Spleen (tissue), 13 donors: ENCODE measurements at places on chromosomes 1 and 21. TPM values are rescaled to one million over a fixed set of nuclear protein-coding genes. Genes with fewer than 3 reads are reported as not detected.

DNA sequence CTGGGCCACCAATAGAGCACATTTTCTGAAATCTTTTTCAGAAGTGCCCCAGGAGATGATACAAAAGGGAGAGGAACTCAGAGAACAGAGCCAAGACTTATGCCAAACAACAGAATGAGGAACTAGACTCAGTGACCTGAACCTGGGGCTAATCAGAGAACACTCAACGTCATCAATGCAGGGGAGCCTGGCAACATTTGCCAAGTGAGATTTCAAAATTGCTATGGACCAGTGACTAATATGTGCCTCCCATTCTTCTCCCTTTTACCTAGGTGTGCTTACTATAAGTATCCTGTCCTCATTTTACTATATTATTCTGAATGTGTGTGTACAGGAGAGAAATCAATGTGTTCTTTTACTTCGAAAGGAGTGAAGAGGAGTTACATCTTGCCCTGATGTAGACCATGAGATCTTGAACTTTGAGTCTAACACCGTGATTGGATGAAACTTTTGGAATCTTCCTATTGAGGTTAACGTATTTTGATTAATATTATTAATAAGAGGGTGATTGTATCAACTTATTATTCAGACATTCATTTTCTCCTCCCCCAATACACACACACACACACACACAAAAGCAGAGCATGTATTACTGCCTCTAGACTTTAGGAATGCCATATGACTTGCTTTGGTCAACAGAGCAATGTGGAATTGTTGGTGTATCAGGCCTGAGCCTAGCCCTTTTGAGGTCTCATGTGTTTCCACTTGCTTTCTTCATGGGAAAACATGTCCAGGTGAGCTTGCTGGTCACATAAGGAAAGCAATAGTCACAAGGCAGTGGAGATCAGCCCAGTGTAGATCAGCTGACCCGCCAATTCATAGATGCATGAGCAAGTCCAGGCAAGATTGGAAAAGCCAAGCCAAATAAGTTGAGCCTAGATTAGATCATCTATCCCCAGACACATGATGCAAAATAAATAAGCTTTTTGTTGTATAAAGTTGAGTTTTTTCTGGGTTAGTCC, 80.3 kb upstream of the ETS2 start:
- no peak for DNase-seq

GRCh38 chr1:204842892-204843291, 27.8 kb upstream of the NFASC start:
- no peak for DNase-seq

DNA sequence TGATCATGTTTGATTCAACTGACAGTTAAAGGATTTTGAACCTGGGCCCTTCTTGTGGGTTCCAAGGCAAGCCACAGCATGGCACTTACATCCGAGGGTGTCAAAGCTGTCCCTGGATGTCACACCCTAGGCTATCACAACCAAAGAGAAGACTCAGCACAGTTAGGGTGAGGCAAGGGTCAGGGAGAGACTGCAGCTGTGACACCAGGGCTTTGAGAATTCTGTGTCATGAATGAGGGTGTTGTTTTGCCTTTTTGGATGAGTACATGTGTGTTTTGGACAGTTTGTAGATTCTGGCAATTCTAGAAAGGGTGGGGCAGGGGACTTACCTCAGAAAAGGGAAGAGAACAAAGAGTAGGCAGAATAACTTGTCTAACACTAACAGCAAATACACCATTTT, 37.8 kb upstream of the ZNF326 start:
- DNase-seq = no peak

GRCh38 chr1:30719406-30720270, 3.7 kb downstream of the MATN1 start:
- DNase-seq = no peak

- DNase-seq = no peak
Measured at GRCh38 chr1:61287734-61288133, 205.4 kb downstream of the NFIA start.

Gene SSR2
- 183 TPM for total RNA-seq

GRCh38 chr21:40254540-40255465, 387.6 kb downstream of the PCP4 start:
- no peak for DNase-seq

GRCh38 chr1:3141129-3141528, 72.1 kb downstream of the PRDM16 start:
- no peak for DNase-seq

- no peak for DNase-seq
Measured at GRCh38 chr1:105652109-105652508, 1404.4 kb upstream of the PRMT6 start.

Gene AIRE
- total RNA-seq = not detected

- peak; percentile 64 for DNase-seq
Measured at GRCh38 chr1:12140515-12141162, 26.2 kb upstream of the TNFRSF1B start.

Gene RORC
- total RNA-seq = 2.4 TPM

Gene LCK
- 84.5 TPM for total RNA-seq

DNA sequence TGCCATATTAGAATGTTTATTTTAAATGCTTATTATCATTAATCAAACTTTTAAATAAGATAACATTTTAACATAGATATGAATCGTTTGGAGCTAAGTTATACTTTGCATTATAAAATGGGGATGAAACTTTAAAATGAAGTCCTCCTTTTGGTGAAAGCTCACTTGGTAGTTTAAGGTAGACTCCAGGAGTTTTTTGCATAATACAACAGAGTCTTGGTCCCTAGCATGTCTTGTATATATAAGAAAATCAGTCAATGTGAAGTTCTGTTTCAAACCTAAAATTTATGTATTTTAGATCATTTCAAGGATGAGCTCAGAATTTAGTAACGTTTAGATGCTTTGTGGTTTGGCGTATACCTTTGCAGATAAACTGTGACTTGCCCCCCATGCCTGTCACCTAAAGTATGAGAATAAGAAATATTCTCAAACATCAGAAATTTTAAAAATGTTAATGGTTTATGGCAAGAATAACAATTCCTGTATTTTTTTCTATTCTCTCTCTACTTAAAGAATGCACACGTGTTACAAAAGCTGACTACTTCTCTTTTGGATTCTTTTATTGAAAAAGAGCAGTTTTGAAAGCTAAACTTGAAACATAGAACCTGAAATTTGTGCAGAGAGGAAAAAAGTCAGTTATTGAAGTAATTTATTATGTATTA, 3.8 kb downstream of the NFIA start:
- DNase-seq = no peak

DNA sequence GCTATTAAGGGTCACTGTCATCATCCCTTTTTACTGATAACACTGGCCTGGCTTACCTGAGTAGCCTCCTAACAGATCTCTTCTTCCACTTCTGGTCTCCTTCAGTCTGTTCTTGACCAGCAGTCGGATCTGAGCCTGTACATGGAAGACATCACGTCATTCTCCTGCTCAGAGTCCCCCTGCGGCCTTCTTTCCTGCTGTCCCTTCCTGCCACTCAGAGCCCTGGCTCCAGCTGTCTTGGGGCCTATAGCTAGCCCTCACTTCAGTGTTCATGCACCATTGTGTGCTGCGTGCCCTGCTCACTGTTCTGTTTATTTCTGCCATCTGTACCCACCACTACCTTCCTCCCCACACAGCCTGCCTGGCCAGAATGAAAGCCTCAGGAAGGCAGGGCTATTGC, 8.4 kb downstream of the ADARB1 start:
- no peak for DNase-seq

DNA sequence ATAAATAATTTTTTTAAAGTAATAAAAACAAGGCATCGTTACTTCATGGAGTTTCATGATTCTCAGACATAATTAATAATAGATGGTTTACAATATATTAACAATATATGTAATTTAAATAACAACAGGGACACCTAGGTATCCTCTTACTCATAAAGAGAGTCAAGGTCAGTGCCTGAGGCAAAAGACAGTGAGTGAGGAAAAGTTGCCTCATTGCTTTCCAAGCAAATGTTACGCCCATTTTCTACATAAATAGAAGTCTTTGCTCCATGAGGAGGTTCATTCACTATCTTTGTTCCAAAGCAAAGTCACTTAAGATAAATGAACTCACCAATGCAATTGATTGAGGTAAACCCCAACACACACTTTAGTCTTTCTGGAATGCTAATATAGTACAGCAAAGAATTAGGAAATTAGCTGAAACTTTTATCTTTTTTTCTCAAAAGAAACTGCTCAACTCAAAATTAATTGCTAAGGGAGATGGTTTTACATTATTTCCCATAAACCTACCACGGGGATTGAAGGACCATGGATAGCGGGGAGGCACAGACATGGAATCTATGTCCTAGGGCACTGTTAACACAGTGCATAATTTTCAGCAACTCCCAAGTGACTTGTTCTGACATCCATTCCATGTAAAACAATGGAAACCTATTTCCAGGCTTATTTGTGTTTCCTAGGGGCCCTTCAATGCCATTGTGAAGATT, 19.6 kb downstream of the BCL9 start:
- no peak for DNase-seq

Gene NRAS
- 32.5 TPM for total RNA-seq

GRCh38 chr1:152926091-152926490, 17.7 kb downstream of the IVL start:
- no peak for DNase-seq

GRCh38 chr1:187928288-187928687, 1099.5 kb downstream of the PLA2G4A start:
- no peak for DNase-seq

DNA sequence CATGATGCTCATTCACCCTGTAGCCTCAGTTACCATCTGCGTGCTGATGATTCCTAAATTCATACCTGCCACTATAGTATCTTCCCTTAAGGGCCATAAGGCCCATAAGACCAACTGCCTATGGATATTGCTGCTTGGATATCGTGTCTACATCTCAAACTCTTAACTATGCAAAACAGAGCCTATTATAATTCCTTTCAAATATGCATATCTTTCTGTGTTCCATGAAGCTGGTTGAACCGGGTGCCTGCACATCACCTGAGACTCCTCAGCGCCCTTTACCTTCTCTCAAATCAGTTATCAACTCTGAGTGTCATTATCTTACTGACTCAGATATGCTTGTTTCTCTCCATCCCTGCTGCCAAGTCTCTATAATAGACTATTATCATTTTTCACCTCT, 311.2 kb downstream of the PAPPA2 start:
- no peak for DNase-seq

DNA sequence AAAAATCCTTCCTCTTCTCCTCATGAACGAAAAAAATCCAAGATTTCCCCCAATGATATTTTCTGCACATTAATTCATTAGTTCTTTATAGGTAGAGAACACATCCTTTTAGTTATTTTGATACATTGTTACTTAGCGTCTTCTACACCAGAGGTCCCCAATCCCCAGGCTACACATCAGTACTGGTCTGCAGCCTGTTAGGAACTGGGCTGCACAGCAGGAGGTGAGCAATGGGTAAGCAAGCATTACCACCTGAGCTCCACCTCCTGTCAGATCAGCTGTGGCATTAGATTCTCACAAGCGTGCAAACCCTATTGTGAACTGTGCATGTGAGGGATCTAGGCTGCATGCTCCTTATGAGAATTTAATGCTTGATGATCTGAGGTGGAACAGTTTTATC, 13.0 kb downstream of the EXTL2 start:
- no peak for DNase-seq

Gene IFT25
- total RNA-seq = 34.3 TPM

DNA sequence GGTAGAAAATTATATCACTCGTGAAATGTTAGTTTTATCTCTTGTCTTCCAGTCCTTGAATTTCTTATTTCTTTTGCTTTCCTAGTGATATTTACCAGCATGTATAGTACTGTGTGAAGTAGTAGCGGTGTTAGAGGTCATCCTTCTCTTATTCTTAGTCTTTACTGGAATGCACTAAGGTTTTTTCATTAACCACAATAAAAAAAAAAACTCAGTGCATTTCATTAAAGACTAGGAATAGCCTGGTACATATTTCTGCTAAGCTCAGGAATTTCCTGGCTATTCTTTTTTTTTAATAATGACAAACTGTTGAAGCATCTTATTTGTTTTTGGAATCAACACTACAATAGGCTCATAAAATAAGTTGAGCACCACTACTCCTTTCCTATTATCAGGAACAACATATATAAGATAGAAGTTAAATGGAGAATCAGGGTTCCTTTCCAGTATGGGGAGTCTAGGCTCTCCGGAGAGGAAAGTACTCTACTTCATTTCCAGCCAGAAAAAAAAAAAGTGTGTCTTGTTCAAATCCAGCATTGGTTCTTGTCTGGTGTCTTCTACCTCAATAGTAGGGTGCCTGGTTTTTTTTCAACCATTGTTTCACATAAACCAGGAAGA, 60.0 kb downstream of the TNFSF18 start:
- no peak for DNase-seq

GRCh38 chr1:184557423-184558347, 170.9 kb downstream of the C1orf21 start:
- DNase-seq = no peak

Gene CFHR4
- not detected for total RNA-seq

Gene PLA2G2C
- 0.17 TPM for total RNA-seq

GRCh38 chr1:111738436-111739193, 580 bp downstream of the INKA2 start:
- peak; percentile 91 for DNase-seq
